Eye (tissue), 1 donor: ENCODE measurements at places on chromosomes 3 and 15.

- DNase-seq = no peak
These were observed 29.5 kb downstream of the SLCO3A1 start for GRCh38 chr15:91882858-91883586.

- peak; percentile 21 for DNase-seq
These were observed 77.2 kb upstream of the AGBL1 start for GRCh38 chr15:86002444-86002843.

DNA sequence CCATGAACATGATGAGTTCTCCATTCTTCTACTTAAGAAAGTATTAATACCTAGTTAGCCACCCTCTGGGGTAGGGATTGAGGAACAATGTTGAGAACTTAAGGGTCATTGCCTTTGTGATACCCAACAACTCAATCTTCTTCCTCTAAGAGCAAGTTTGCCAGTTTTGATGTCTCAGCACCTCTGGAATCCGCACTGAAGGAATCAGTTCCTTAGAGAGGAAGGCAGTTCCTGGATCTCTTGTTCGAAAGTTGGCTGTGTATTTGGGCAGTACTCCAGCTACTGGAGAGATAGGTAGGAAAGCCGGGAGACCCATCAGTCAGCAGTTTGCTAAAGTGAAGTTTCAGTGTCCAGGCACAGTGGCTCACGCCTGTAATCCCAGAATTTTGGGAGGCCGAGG is 35.6 kb upstream of the MTHFS start:
- no peak for DNase-seq

- DNase-seq = peak; percentile 58
These were observed 82.4 kb upstream of the HERC1 start for GRCh38 chr15:63915873-63916771.

GRCh38 chr3:124699686-124700396 is 30.4 kb upstream of the UMPS start:
- DNase-seq = no peak

GRCh38 chr3:160009525-160009924 is 20.9 kb downstream of the IL12A start:
- DNase-seq = no peak

DNA sequence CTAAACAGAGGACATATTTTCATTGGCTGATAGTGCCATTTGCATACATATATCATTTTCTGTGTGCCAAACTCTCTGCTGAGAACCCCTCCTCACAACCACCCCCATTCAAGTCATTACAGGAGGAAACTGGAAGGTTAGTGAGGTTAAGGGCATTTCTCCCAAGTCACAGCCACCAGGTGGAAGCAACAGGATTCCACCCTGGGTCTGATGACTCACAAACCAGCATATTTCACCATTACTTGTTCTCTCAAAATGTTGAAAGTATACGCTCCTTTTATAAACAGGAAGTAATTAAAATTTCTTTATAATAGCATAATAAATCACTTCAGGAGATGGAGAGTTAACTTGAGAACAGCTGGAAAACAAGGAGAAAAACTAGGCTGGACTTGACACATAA is 398.6 kb upstream of the WNT5A start:
- no peak for DNase-seq

DNA sequence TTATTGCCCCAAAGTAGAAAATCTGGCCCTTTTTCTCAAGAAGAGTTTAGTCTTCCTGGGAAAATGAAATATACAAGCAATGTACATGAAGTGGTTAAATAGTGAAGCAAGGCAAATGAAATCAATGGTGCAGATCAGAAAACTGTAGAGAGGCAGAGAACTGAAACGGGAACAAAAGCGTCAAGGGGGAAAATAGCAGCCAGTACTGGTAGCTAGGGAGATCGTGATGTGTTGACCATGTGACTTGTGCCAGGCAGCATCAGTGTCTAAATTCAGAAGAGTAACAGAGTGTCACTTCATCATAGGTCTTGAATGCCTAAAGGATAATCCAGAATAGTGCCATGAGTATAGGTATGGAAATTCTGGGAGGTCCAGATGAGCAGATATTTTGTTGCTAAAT is 163.1 kb downstream of the CHL1 start:
- DNase-seq = no peak
